Tongue (tissue), 3 donors: ENCODE measurements at places on chromosomes 5 and 9. TPM values are rescaled to one million over a fixed set of nuclear protein-coding genes. Genes with fewer than 3 reads are reported as not detected.

DNA sequence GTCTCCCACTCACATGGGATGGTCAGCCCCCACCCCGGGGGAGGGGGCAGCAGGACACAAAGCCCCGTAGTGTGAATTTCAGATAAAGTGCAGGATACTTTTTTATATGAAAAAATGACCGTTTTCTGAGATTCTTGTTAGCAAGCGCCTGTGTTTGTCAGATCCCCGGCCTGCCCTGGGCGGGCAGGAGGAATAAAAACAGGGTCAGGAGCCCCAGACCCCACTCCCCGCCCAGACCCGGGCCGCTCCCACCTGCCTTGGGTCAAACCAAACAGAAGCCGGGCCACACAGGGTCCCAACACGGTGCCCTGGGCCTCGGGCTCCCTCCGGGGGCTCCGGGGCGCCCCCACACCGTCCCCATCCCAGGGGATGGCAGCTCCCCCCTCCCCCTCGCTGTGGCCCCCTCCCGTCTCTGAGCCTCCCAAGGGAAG is 13.5 kb upstream of the NRARP start:
- no peak for DNase-seq

DNA sequence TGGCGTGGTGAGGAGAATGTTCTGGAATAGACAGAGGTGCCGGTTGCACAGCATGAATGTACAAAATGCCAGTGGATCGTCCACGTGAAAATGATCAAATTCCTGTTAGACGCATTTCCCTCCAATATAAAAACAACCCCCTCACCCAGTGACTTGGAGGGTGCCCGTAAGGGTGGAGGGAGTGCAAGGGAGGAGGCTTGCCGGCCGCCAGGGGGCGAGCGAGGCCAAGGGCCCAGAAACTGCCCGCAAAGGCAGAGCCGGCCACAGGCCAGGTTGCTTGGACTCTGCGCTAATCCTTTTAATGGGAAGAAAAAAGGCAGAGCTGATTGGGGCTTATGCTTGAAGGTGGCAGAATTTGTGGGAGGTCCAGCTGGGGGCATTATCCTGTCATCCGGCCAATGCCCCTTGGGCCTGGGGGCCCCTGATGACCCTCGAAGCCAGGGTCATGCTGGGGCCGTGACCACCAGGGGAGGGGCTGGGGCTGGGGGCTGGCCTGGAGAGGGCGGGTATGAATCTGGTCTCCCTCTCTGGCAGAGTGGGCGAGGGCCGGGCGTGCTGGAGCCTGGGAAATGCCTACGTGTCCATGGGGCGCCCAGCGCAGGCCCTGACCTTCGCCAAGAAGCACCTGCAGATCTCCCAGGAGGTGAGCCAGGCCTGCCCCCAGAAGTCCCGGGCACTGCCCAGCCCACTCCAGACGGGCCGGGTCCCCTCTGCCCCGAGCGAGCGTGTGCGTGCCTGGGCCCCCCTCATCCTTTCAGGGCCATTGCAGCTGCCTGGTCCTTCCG is 12.0 kb downstream of the GPSM1 start:
- DNase-seq = peak; percentile 67

Gene PCDH12
- total RNA-seq = 20.1 TPM

Gene PARP8
- 14.8 TPM for total RNA-seq

DNA sequence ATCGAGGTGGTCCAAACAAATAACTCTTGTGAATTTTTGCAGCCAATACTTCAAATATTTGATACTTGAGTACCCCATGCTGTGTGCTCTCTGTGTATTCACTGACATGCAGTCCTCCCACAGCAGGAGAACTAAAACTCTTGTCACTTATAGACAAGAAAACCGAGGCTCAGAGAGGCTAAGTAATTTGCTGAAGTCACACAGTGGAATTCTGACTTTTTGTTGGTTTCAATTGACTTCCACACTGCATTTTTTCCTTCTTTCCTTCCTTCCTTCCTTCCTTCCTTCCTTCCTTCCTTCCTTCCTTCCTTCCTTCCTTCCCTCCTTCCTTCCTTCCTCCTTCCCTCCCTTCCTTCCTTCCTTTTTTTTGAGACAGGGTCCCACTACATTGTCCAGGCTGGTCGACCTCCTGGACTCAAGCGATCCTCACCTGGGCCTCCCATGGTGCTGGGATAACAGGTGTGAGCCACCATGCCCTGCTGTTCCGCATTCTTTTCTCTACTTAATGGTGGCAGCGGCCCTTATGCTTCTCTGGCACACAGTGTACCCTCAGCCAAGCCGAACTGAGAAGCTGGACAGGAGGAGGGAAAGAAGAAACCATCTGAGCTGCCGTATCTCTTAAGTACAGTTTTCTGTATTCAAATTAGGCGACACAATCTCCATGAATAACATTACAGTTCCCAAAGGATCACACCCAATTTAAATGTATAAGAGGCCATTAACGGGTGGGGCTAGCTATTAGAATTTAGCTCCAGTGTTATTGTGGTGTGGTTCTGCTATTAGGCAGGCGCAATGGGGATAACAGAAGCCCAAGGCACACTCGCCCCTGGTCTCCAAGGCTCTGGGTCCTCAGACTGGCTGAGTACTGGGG is 38.4 kb upstream of the GRHPR start:
- no peak for DNase-seq

- DNase-seq = no peak
Measured at GRCh38 chr9:15867988-15868387, 315.1 kb downstream of the CCDC171 start.
